ENCODE measurements at places on chromosomes 4 and X.

GRCh38 chrX:55867181-55867651 lies 149.7 kb downstream of the RRAGB start:
- ATAC-seq: no peak

- no peak for ATAC-seq
Measured at GRCh38 chrX:118634336-118634735, 93.1 kb upstream of the IL13RA1 start.

DNA sequence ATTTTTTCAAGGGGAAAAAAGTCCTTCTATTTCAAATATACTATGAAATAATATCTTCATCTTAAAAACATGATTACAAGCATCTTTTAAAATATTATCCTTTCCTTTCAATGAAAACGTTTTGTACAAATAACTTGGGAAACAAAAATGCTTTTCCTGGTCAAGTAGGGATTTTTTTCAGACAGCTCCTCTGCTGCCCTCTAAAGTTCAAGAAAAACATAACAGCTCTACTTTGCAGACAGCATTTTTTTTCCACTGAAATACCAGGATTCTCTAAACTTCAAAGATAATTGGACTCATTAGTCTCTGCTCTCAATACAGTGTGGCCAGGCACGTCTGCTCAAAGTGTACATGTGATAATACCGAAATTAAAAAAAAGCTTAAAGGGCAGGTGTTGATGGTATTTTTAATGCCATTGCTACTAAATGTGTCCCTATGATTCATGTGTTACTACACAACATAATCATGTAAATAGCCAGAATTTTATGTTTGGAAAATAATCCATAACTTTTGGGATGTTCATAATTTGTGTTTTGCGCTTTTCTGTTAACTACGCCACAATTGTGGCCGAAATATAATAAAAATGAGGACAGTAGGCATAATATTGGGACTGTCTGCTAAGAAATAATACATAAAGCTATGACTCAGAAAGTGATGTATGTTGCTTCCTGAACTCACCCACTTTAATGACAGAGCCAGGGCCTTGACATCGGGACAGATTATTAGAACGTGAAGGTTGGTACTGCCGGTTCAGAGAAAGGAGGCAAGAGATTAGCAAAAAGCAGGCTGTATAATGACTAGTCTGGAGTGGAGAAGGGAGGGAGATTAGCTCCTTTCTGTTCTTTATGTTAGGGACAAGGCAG lies 478.9 kb downstream of the KCNIP4 start:
- no peak for ATAC-seq

- ATAC-seq: peak; percentile 95
Measured at GRCh38 chr4:169115897-169116254, 105.8 kb upstream of the CBR4 start.

GRCh38 chr4:169583563-169583962 lies 28.8 kb downstream of the NEK1 start:
- no peak for ATAC-seq

GRCh38 chrX:15882704-15883539 lies 28.3 kb upstream of the AP1S2 start:
- ATAC-seq: no peak

DNA sequence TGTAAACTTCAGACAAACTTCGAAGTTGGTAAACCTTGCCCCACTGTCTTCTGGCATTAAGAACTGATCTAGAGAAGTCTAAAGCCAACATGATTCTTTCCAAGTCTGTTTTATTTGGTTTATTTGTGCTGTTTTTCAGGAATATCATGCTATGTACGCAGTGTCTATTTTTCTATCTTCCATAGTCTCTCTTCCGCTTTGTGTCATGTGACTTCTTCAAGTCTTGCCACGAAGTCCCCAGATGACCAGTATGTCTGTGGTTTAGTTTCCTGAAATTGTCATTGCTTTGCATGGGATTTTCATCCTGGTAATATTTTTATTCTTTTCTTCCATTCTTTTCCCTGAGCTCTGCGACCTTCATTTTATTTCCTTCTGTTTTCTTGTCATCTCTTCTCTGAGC lies 15.1 kb downstream of the PNMA6E start:
- no peak for ATAC-seq

DNA sequence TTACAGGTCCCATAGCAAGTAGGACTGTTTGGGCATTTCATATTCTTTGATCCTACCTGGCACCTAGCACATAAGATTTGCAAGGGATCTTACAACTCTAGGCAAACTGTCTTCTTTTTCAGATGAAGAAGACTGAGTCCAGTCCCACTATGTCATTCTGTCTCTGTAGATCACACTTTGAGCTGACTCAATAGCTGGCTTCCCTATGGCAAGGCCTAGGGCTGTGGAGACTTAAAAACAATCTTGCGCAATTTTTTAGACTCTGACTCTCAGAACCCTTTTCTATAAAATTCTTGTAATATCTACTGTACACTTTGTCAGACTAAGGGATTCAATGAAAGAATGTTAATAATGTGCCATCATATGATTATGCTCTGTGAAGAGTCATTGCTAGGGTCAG lies 26.7 kb downstream of the OTC start:
- ATAC-seq: no peak

GRCh38 chrX:109974906-109975655 lies 27.8 kb upstream of the TMEM164 start:
- no peak for ATAC-seq

DNA sequence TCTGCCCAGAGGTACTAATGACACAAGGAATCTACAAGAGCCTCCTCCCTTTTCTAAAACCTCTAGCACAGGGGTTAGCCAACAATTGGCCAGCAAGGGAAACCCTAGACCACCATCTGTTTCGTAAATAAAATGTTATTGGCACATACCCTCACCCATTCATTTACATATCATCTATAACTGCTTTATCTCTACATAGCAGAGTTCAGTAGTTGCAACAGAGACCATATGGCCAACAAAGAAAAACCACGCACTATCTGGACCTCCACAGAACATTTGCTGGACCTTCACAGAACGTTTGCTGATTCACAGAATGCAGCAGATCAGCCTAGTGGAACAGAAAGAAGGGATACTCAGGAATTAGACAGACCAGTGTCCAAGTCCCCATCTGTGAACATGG lies 9.4 kb downstream of the SLC2A9 start:
- ATAC-seq: no peak

DNA sequence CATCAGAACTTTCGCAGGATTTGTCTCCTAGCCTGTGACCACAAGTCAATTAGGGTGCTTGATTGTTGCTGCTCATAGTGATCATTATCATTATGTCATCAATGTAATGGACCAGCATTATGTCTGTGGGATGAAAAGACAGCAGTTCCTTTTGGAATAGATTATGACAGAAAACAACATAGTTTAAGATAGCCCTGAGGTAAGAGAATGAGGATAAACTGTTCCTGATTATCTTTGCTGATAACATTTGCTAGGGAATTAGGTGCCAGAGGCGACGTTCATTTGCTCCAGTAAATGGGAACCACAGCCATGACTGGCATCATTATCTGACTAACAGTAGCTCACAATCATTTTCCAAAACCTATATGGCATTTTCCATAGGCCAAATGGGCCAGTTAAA lies 12.7 kb upstream of the THOC2 start:
- ATAC-seq: no peak

DNA sequence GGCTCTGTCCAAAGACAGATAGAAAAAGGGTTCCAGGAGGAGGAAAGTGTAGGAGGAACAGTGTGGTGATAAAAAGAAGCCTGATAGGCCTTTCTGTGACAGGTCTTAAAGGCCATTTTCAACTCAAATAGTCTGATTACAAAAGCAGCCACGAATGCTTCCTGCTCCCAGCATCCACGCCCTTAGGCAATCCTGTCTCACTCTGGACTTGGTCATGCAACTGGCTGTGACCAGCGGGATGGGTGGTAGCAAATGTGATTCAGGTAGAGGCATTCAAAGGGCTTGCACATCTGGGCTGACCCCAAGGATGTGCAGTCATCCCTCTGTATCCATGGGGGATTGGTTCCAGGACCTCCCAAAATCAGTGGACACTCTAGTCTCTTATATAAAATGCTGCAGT lies 14.4 kb upstream of the SEPSECS start:
- peak; percentile 27 for ATAC-seq

- ATAC-seq: no peak
Measured at GRCh38 chr4:44326741-44327140, 121.9 kb downstream of the KCTD8 start.

DNA sequence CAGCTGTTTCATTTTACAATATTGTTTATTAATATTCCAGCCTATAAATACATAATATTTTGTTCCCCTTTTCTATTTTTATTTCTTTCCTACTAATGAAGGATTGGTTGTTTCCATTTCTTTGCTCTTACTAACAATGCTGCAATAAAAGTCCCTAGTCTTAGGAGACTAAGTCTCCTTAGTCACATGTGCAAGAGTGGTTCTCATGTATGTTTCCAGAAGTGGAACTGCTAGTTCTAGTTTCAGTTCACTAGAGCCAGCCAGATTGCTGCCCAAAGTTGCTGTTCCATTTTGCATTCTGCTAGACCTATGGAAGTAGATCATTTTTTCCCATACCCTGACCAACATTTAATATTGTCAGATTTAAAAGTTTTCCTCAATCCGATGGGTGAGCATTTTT lies 44.3 kb downstream of the CNGA1 start:
- no peak for ATAC-seq

- no peak for ATAC-seq
Measured at GRCh38 chr4:2388429-2389182, 29.8 kb downstream of the ZFYVE28 start.

GRCh38 chrX:22699581-22700091 lies 300.1 kb upstream of the DDX53 start:
- ATAC-seq: no peak

DNA sequence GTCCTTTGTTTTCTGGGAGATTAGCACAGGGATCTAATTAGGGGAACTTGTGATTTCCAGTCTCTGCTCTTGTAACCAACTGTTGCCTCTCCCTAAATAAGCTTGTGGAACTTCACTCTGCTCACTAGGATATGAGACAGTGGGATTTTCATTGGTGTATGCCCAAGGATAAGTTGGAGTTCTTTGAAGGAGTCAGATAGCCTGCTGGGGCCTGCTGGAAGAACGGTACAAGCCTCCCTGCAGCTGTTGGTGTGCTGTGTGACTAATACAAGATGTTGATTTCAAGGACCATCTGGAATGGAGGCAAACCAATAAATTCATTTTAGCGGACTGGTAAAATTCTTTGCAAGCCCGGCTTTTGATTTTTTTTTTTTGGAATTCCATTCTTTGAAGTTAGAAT lies 167.0 kb downstream of the AASDH start:
- ATAC-seq: no peak

DNA sequence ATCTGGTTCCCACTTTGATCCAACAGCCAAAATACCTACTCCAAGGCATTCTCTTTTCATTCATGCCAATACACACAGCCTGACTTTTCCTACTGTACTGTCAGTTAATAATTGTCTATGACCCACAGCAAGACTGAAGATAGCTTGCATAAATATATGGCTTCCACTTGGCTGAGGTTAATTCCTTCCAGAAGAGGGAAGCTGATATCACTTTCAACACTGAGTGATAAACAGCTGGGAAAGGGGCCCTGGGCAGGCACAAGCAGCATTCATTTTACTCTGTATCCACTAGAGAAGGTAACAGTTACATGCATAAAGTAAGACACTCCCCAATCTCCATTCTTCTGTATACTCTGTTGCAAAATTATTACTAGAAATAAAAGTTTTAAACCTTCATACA lies 200.2 kb upstream of the UGT8 start:
- ATAC-seq: no peak

GRCh38 chr4:114378305-114378903 lies 220.2 kb upstream of the UGT8 start:
- ATAC-seq: no peak

GRCh38 chr4:16416601-16417000 lies 190.3 kb upstream of the TAPT1 start:
- ATAC-seq: no peak

DNA sequence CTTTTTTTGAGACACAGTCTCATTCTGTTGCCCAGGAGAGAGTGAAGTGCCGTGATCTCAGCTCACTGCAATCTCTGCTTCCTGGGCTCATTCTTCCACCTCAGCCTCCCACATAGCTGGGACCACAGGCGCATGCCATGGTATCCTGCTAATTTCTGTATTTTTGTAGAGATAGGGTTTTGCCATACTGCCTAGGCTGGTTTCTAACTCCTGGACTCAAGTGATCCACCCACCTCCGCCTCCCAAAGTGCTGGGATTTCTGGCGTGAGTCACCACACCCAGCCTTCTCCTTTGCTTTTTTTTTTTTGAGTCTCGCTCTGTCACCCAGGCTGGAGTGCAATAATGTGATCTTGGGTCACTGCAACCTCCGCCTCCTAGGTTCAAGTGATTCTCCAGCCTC lies 94.1 kb downstream of the PDS5A start:
- no peak for ATAC-seq

DNA sequence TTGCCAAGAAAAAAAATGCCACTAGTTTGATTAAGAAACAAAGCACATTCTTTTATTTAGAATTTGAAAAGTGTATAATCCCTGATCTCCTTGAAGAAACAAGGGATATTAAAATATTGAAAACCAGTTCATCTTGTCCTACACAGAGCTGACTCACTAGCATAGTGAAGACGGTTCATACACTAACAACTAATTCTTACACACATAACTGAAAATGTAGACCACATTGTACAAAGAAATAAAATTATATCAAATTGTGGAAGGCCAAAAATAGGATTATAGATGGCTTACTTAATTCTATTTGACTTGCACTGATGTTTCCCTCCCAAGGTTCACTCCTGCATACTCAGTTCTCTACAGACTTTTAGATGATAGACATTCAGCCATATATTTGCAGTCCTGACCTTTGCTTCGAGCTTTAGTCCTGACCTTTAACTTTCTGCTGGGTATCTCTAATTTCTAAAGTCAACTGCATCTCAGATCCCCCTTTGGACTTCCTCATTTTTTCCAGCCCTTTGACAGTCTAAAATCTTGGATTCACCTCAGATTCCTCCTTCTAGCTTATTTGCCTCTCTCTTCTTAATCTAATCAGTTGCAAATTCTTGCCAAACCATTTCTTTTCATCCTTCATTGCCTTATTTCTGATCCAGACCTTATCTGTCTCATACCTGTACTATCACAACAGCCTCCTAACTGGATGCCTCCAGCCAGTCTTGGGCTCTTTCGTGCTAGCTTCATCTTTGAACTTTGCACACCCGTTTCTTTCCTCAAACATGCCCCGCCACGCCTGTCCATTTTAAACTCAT lies 4.5 kb upstream of the WWC2 start:
- ATAC-seq: peak; percentile 49

- ATAC-seq: no peak
Measured at GRCh38 chrX:77820091-77820727, 34.2 kb upstream of the ATRX start.

DNA sequence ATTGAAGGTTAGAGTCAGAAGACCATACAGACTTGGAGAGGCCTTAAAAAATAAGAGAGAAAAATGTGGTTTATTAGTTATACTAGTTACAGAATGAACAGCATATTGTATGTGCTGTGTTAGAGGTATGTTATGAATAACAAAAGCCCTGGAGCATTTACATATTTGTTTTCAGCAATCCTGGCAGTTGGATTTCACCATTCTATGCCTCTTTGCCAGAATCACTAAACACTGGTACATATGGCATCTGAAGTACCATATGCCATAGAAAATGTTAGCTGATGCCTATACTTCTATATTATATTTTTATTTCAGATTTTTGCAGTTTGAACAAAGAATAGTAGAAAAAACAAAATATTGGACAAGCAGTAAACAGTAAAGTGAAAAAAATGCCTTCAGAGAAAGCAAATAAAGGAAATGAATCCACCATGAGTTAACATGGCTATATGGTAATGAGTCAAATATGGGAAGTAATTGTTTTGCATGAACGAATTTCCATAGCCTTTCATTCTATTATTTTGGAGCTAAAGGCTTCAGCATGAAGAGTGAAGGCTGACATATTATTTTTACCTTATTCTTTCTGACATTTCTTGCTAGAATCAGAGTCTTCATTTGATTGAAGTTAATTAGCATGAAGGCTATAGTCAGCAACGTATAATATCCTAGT lies 41.9 kb upstream of the PRDM8 start:
- no peak for ATAC-seq

GRCh38 chr4:74431113-74431826 lies 13.7 kb upstream of the AREG start:
- no peak for ATAC-seq

Data from esophagus mucosa (tissue), 1 donor.